Kidney glomerular epithelial cell (primary cell): ENCODE measurements at places on chromosomes 6 and 20.

DNA sequence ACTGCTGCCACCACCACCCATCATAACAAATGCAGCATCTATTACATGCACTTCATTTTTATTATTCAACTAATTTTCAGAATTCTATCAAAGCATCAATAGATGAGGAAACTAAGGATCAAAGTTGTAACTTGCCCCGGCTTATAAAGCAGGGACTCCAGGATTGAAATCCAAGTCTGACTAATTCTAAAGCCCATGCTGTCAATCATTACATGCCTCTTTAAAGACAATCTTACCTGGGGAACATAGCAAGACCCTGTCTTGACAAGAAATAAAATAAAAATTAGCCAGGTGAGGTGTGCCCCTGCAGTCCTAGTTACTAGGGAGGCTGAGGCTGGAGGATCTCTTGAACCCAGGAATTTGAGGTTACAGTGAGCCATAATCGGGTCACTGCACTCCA lies 182.4 kb downstream of the ISM1 start:
- DNase-seq: no peak

DNA sequence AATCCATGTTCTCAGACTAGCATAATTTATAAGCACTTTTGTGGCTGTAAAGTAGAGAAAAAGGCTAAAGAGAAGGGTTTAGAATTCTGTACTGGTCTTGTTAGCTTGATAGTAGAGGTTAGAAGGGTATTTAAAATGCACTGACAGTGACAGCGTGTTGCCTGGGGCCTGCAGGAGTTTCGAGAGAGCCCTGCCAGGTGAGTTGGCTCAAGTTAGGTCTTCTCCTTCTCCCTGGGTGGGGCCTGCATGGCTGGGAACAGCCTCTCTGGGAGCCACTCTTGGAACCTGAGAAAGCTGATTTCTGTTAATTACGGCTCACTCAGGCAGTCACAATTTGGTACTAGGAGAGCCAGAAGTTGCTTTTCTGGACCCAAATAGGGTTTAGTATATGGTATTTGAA lies 103.7 kb downstream of the ARID1B start:
- DNase-seq: no peak

- no peak for DNase-seq
Measured at GRCh38 chr20:24934101-24934661, 14.9 kb upstream of the CST7 start.

DNA sequence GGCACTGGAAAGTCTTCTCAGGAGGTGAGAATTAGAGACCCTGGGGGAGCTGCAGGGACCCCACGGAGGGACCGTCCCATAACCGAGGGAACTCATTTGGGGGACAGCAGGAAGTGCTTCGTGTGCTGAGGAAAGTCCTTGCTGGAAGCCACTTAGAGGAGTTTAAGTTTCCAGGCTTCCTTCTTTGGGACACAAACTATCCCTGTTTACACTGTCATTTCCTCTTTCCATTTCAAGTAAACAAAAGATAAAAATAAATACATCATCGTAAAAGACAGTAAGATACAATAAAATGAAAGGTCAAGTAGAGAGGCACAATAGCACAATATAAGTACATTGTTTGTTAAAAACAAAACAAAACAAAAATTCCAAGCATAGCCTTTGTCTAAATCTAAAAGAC lies 101.2 kb downstream of the TTLL2 start:
- no peak for DNase-seq

- DNase-seq: no peak
Measured at GRCh38 chr6:114203460-114203859, 139.4 kb downstream of the HS3ST5 start.

GRCh38 chr20:24895898-24896658 lies 53.0 kb upstream of the CST7 start:
- no peak for DNase-seq

GRCh38 chr6:133741375-133741861 lies 147.5 kb upstream of the TCF21 start:
- DNase-seq: no peak

DNA sequence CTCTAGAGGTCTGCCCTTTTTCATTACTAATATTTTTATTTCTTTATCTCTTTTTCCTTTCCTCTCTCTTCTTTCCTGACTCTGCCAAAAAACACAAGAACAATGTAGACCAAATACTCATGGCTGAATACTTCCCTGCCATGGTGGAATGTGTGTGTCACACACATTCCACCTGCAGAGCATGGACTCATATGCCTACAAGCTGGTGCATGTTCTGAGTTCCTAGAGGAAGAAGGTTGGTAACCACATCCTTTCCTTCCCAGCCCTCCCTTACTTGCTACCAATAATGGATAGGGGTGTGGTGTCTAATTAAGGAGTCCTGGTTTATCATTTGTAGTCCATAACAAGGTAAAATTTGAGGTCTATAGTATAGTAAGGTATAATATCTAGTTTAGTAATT lies 15.2 kb upstream of the CST9L start:
- peak; percentile 14 for DNase-seq

GRCh38 chr20:63005365-63005861 lies 1.4 kb downstream of the BHLHE23 start:
- no peak for DNase-seq

DNA sequence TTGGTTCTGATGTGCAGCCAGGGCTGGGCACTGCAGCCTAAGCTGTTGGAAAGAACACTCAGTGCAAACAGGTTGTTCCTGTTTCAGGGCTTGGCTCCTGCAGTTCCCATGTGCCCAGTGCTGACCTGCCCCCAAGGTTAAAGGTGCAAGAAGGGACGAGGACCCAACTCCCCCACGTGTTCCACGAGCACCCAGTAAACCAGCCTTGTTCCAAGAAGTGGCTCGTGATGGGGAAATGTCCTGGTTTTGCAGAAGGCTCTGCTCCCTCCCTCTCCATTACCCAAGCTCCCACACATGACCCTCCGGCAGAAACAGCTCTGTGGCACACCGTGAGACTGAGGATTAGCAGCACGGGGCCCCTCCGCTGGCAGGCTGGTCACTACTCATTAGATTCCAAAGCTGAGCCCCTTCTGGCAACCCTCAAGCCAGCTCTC lies 9.4 kb downstream of the ACSS1 start:
- DNase-seq: no peak

DNA sequence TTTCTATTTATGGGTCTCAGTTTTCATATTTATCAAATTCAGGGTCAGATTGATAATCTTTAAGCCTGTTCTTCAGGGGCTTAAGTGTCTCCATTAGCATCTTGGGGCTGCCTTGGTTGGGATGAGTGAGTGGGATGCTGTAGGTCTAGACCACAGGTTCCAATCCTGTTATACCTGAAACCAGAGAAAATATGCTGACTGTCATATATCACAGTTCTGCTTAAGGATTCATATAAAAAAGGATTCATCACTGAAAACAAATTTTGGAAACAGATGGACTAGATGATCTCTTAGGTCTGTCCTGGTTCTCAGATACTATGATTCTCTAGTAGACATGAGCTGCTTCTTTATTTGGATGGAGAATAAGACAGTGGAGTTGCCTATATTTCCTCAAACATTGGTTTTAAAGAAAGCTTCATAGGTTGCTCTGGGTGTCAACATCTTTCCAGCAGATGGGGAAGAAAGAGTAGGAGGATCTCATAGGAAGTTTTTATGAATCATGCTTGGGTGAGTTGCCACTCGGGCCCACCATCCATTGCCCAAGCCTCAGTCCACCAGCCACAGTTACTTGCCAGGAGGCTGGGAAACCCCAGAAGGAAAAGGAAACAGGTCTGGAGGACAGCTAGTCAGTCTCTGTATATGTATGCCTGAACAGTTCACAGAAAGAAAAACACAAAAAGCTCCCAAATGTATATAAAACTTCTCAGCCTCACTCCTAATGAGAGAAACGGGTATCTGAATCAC lies 42.9 kb upstream of the MAP7 start:
- DNase-seq: peak; percentile 49

DNA sequence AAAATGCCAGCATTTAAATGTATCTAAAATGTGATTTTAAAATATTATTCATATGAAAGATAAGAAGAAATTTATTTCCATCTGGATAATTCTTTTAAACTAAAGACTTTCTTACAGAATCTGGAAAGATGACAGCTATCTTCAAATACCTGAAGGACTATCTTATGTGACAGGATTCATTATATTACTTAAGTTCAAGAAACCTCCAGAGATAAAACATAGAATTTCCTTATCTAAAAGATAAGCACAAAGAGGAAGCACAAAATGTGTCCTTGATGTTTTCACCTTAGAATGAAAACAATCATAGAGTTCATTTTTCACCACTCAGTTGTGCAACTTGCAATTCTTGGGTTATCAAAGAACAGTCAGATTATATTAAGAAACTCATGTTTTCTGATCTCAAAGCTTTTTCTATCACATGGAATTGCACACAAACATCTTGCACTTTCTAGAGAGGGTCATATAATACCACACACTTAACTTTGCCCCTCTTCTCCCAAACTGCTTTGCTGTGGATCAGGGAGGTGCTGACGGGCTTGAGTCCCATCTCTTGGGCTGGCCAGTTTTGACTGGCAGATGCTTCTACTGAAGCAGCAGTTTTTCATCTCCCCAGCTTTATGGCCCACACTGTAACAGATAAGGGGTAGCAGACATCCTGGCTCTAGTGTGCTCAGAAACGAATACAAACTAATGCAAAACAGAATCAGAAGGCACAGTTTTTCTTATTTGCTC lies 467.4 kb downstream of the CDC5L start:
- no peak for DNase-seq

- DNase-seq: no peak
Measured at GRCh38 chr6:43299338-43300293, 1.6 kb downstream of the SLC22A7 start.

DNA sequence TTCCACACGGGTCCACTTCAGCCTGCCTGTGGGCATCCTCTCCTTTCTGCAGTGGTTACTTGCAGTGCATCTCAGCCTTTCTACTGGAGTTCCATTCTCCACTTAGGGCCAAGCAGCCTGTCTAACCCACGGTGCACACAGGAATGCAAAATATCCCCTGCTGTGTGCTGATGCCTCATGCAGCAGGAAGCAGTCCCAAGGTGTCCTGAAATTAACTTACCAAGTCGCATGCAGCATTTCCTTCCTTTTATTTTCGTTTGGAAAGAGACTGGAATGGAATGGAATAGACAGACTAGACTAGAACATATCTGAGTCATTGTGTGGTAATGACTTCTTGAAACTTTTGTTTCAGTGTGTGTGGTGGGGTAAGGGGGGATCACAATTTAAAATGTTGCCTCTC lies 25.9 kb upstream of the FOXQ1 start:
- peak; percentile 82 for DNase-seq

- no peak for DNase-seq
Measured at GRCh38 chr20:18588574-18588933, 700 bp downstream of the DTD1 start.

- DNase-seq: no peak
Measured at GRCh38 chr20:1327827-1328679, 886 bp downstream of the SDCBP2 start.

DNA sequence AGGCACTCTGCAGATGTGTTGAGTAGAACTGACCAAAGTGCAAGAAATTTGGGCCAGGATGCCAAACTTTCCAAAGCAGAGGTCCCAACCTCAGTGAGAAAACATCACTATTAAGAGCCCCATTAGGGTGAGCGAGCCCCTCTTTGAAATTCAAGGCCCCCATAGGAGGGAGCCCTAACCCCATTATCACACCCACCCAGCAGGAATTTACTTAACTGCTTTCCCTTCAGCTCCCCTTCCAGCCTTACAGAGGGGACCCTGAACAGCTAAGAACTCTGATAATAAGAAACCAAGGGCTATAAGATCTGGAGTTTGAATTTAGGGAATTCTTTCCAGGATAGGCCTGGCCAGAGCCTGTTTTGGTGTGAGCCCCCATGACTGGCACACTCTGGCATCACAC lies 130.6 kb downstream of the NFATC2 start:
- no peak for DNase-seq

- no peak for DNase-seq
Measured at GRCh38 chr20:59784365-59784764, 149.1 kb downstream of the SYCP2 start.

GRCh38 chr6:3776881-3777507 lies 25.5 kb upstream of the PXDC1 start:
- DNase-seq: no peak

DNA sequence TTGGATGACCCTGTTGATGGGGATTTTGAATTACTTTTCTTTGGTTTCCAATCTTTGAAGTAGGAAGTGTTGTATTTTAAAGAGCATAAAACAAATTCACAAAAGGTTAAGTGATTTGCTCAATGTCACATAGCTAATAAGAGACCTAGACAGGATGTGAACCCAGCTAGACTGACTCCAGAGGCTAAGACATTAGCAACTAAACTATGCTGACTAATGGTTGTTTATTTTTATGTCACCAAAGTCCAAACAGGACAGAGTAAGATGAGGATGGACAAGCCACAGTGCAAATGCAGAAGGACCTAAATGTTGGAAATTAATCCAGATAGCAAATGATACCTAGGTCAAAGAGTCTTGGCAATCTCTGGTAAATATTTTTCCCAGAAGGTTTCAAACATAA lies 38.0 kb downstream of the OGFRL1 start:
- no peak for DNase-seq

DNA sequence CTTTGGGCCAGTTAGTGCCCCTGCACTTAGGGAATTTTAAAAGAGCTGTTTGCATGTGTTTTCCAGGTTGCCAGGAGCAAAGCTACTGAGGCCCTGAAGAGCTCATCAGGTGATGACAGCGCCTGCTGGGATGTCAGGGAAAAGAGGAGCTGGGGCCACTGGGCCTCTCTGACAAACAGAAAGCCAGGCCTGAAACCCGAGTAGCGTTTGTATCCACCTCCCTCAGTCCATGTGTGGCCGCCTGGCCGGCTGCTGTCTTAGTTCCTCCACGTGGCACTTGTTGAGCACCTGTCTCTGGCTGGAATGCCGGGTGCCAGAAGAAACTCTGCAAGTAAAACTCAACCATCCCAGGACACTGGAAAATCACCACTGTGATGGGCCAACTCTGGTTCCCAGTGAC lies 601.2 kb downstream of the CDH26 start:
- no peak for DNase-seq

DNA sequence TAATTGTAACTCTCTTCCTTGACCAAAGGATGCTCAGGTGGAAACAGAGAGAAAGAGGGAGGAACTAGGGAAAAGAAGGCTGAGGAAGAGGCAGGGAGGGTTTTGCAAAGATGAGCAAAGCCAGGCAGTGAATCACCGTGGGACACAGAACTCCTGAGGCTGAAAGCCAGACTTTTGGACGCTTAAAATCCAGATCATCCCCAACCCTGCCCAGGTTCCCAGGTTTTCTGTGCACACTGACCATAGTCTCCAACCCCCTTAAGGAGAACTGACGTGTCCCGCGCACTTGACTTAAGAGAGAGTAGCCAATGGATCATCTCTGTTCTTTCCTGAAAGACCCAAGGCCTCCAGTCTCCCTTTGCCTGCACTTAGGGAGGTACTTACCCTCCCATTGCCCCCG lies 75.3 kb downstream of the LRFN2 start:
- no peak for DNase-seq

GRCh38 chr20:35635652-35636051 lies 20.0 kb downstream of the SPAG4 start:
- no peak for DNase-seq

DNA sequence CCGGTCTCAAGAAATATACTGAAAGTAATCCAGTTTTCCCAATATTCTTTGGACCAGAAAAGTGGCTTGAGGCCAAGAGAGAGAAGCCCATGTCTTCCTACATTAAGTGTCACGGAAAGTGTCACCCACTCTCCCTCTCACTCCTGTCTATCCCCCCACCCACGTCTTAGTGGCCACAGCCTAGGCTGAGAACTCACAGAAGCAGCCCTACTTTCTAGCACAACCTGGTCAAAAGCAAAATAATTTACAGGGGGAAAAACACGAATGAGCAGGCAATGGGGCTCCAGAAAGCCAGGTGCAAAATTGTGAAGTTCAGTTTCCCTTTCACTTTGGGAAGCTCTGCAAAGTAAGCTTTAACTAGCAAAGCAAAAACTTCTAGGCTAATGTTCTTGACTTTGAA lies 118.0 kb downstream of the OPRM1 start:
- DNase-seq: no peak
